T1000 (cell line): ENCODE measurements at places on chromosomes 5 and 9.

- no peak for DNase-seq
Observed at GRCh38 chr9:121802753-121803152, 151.3 kb downstream of the DAB2IP start.

- no peak for DNase-seq
Observed at GRCh38 chr5:149333711-149334443, 11.4 kb upstream of the GRPEL2 start.

DNA sequence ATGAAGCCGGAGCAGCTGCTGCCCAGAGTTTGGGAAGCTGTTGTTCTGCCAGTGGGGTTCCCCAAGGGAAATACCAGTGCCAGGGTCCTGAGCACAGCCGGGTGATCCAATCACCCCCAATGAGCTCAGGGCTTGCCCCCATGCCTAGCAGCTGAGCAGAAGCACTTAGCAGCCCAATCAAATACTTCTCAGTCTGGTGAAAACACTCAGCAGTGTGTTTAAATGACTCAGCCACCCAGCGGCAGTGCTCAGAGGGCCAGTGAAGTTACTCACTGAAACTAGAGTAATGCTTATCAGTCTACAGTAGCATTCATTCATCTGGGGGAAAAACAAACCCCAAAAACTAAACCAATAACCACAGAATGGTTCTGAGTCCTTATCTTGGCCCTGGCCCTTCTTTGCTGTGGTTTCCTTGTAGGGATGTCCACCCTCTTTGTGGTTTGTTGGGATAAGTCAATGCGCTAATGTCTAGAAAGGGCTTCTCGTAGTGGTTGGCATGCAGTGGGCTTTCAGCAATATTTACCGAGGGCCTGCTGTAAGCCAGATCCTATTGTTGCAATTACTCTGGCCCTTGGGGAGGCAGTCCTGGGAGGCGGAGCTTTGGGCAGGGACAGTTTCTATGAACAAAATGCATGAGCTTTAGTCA, 43.1 kb downstream of the LHX2 start:
- DNase-seq = peak; percentile 89

- DNase-seq = no peak
Observed at GRCh38 chr5:15385037-15385436, 114.9 kb upstream of the FBXL7 start.

- DNase-seq = no peak
Observed at GRCh38 chr5:135497971-135498636, 37.7 kb downstream of the NEUROG1 start.

DNA sequence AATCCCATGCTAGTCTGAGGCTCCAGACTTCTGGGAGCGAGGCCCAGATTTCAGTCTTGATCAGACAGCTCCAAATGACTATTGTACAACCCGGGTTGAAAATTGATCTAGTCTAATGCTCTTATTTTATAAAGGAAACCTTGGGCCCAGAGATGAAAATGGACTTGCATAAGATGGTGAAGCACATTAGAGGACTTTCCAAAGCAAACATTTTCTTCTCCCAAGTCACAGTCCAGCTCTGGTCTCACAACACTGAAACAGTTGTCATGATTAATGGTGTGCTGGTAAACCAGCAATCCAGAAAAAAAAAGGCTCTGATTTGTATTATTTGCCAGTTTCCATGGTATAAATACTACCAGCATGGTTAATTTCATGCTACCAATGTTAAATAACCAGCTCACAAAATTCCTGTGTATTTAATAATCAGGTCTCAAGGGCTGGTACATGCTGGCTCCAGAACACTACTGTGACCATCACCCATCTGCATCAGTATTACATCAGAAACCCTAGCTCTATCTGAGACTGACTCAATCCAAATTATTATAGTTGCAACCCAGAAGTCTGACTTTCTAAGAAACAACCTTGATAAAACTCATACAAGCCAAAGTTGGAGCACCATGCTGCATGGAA, 32.5 kb upstream of the ABLIM3 start:
- DNase-seq = no peak

DNA sequence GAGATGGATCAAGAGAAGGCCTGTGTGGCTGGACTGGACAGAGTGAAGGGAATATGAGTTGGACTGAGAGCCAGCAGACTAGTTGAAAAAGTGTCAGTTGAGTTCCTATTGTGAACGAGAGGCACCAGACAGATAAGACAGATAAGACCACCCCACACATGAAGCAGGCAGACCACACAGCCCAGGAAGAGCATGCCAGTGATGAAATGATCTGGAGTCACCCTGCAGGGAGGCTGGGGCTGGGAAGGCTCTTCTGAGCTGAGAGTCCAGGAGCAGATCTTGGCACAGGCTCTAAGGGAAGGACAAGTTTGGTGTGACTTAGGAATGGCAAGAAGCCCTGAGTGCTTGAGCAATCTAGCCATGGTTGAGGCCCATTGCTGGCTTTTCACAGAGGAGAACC, 10.6 kb upstream of the SLC25A48 start:
- DNase-seq = no peak

DNA sequence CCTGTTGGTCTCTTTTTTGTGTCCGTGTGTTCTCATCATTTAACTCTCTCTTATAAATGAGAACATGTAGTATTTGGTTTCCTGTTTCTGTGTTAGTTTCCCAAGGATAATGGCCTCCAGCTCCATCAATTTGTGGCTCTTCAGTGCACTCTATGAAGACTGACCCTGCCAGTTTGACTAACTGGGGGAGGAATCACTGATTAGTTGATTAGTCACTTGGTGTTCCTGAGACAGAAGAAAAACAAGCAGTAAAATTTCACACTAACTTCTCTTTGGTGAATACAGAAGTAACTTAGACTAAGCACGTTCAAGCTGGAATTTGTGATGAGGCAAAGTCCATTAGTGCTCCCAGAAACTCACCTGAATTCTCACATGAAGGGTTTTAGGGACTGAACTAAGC, 495.8 kb upstream of the RORB start:
- no peak for DNase-seq

- DNase-seq = no peak
Observed at GRCh38 chr5:120655828-120656435, 191.8 kb downstream of the PRR16 start.

- no peak for DNase-seq
Observed at GRCh38 chr5:109411149-109411514, 1.4 kb upstream of the PJA2 start.

GRCh38 chr9:75894566-75894965, 4.1 kb downstream of the PCSK5 start:
- DNase-seq = no peak

DNA sequence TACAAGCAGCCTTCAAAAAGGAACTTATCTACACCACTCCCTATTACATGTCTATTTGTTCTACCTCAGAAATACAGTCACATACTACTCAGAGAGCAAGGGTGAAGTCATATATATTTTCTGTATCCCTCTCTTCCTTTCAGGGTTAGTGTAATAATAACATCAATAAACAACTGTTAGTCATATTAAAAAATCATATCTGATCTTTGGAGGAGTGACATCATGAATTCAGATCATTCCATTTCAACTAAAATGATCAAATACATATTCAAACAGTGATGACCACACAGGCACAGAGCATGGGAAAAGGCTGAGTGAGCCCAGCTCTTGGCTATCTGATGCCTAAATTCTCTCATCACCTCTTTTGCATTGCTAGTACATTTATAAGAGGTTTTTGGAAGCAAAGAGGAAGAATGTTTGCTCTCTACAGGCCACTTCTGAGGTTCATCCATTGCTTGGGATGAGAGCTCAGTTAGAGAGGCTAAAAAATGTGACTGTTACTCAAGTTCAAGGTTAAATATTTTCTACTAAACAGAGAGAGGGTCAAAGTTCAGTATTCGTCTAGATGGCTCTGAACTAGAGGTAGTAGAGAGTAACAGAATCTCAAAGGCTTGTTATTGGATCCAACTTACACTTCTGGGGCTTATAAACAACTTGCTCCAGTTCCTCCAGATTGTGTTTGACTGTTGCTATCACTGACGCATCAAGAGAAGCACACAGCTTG, 39.0 kb downstream of the RIGI start:
- no peak for DNase-seq

DNA sequence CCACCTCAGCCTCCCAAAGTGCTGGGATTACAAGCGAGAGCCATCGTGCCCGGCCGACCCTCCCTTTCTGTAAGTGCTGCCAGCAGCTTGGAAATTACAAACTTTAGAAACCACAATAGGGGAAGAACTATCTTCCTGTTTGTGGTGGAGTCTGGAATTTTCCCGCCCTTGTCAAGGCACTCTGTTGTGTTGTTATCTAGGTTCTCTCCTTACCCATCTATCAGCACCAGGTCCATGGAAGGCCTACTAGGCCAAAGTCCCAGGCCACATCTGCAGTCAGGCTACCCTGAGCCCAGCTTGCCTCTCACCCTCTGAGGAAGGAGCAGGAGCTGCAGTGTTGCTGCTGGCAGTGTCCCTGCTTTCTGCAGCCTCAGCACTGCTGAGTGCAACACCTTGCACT, 214.9 kb downstream of the MCTP1 start:
- no peak for DNase-seq

GRCh38 chr5:1118738-1119137, 6.9 kb upstream of the SLC12A7 start:
- no peak for DNase-seq

DNA sequence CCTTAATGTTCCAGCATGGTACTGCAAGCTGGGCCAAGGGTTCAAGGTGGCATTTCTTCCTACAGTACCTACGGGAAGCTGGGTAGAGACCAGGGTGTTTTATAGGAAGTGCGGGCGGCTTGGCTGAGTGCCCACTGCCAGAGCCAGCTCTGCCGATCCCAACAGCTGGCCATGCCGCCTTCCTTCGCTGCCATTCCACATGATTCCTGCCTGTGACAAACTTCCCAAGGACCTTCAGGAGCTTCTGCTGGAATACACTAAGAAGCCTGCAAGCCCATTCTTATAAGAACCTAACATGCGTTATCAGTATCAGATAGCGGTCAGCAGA, 22.0 kb downstream of the MYO10 start:
- no peak for DNase-seq

GRCh38 chr5:111820072-111820471, 63.1 kb upstream of the NREP start:
- no peak for DNase-seq

DNA sequence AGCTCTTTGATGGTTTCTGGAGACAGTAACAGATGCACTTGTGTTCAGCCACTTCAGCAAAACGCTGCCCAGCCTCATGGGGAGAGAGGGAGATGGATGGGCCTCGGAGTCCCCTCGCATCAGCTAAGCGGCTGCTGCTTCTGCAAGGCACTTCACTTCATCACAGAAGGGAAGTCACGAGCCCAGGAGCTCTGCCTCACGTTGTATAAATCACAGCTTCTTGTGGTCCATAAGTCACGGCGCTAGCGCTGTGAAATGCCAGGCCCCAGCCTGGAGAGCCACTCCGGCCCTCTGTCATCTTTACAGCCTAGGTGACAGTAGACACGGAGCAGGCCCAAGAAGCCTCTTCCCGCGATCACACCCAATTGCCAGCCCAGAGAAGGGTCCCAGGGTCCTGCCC, 23.4 kb downstream of the DBH start:
- DNase-seq = no peak

DNA sequence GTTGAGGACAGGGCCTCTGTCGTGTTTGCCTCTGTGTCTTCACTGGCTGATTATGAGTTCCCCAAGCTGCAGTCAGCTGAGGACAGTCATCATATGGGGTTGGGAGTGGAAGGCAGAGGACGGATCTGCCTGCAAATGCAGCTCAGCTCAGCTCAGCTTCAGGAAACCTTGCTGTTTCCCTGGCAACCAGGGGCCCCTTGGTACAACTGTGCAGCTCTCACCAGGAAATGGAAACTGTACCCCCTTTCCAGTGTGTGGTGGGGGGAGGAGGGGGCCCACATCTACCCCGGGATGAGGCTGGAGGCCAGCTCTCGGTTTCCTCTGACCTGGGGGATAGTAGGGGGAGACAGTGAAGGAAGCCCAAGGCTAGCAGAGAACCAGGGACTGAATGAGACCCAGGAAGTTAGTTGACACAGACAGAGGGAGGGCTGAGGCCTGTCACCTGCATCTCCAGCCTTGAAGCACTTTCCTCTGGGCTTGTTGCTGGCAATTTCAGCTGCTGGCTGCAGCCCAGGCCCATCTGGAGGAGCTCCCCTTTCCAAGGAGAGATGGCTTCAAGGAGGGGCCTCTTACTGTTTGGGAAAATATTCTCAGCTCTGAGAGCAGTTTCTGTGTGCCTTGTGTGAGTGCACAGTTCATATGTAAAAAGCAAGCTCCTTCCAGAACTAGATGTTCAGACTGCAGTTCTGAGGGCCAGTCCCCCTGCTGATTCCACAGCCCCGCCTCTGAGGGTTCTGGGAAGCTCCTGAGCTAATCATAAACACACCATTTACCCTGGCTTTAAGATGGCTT, 6.9 kb downstream of the ANXA6 start:
- no peak for DNase-seq

DNA sequence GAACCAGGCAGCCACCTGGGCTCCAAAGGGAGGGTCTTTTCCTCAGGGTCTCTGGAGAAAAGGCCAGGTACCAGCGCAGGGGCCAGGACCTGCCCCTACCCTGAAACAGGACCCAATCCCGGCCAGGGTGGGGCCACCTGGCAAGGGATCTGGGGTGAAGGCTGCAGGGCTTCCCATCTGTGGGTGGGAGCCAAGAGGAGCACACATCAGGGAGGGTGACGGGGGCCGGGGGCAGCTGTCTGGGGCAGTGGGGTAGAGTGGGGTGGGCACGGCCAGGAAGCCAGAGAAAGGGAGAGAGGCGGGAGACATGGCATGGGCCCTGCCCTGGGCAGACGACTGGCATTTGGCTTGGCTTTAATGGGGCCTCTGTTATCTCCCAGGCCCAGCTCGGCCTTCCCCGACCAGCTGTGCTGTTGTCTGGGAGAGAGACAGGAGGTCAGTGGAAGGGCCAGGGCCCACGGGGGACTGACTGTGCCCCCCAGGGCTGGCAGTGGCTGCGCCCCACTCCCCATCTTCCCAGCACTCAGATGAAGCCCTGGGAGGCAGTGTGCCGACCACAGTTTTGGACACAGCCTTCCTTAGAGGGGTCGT, 57.2 kb upstream of the RNF130 start:
- DNase-seq = no peak

DNA sequence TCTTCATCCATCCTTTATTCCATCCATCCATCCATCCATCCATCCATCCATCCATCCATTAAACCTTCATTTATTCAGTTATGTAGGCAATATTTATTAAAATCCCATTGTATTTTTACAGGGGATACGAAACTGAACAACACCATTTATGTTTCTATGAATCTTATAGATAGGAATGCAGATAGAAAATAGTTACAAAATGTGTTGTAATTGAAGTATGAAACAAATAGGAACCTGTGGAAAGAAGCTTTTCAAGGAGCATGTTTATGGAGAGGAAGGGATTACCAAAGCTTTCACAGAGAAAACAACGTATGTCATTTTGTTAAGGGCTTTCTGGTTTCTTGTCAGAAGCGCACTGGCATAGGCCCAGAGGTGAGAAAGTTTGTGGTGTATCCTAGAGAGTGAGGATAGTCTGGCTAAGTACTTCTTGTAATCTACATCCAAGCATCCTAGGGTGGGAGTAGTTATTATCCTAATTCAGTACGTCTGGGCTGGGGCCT, 184.0 kb downstream of the CNTLN start:
- DNase-seq = no peak

- DNase-seq = no peak
Observed at GRCh38 chr5:151931260-151931659, 6.6 kb upstream of the GLRA1 start.
